ENCODE measurements at places on chromosomes 3 and 15.
A peak's percentile ranks its signal among the peaks of the same experiment; 100 is the strongest.

GRCh38 chr3:38370861-38371260 lies 24.3 kb downstream of the XYLB start:
- no peak for DNase-seq

DNA sequence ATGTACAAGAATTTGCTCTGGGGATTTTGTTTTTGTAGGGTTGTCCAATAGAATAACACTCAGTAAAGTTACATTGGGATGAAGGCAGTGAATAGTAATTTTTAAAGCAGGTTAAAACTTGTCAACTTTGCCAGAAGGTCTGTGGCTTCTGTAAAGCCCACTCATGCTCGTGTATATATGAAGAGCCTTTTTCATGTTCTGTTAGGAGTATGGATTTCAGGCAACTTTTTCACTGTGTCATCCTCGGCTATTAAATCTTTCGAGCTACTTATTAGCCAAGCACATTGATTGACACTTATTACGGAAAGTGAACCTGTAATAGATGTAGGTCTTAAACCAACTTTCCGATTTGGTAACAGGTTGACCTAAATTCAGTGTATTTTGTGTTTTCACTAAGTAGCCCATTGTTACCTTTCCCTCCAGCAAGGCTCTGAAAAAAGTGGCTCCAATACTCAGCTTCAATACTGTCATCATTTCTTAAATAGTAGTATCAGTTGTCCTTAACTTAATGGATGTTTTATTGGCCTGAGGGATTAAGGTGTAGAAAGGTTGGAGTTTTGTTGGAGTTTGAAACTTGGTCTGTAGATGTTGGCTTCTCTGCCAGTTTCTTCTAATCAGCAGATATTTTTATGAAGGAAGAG lies 1.7 kb downstream of the PAK2 start:
- no peak for DNase-seq

- DNase-seq = no peak
Measured at GRCh38 chr3:12993517-12994356, 79.5 kb downstream of the IQSEC1 start.

GRCh38 chr15:74913041-74913440 lies 6.4 kb upstream of the FAM219B start:
- DNase-seq = no peak

- DNase-seq = no peak
Measured at GRCh38 chr3:168081856-168082255, 13.9 kb downstream of the GOLIM4 start.

DNA sequence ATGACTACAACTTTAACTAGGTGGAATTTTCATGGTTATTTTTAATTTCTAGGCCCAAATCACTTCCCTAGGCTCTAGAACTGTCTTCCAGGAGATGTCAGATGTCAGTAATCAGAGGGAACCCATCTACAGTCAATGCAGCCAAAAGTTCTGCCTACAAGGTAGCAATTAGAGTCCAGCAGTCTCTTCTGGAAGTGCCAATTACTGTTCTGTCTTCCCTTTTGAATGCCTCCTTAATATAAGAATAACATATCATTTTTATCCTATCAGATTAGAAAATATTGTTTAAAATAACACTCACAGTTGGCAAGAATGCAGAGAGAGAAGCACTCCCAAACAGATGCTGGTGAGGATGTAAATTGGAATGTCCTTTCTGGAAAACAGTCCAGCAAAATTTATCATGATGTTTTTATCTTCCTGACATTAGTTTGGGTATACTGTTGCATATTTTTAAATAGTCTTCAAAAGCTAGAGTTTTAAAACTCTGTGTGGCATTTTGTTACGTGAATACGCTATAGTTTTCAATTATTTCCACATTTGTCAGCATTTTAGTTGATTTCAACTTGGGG lies 543.7 kb downstream of the FHIT start:
- no peak for DNase-seq

- no peak for DNase-seq
Measured at GRCh38 chr15:29938361-29939335, 116.4 kb upstream of the TJP1 start.

GRCh38 chr3:150582620-150583019 lies 20.5 kb upstream of the SELENOT start:
- DNase-seq = peak; percentile 7

DNA sequence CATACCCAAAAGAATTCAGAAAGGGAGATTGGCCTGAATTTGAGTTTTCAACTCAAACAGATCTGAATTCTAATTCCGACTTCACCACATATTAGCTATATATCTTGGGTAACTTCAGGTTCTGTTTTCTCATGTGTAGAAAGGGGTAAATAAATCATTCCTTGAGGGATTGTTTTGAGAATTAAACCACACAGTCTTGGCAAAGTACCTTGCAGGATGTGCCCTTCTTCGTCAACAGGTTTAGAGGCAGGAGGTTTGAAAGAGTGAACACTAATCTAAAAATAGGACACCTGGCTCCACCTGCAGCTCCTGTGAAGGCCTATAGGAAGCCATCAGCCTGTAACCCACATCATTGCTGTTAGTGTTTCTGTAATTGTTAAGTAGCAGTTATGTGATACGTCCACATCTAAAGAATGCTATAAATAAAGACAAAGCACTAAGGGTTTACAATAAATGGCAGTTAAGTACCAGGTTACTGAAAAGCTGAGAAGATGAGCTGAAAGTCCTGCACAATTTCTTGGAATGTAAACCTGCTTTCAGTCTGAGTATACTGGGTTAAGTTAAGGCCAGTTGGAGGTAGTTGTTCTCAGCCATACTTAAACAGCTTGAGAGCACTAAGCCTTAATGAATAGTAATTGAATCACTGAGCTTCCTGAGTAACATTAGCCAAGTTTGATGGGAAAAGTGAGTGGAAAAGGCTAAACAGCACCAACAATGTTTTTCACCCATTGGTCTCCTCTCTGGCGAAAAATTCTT lies 6.0 kb downstream of the CCDC80 start:
- DNase-seq = no peak

GRCh38 chr15:68205954-68206539 lies 915 bp upstream of the CALML4 start:
- DNase-seq = no peak

- no peak for DNase-seq
Measured at GRCh38 chr3:53353202-53353601, 5.9 kb upstream of the DCP1A start.

GRCh38 chr3:160564258-160564911 lies 986 bp downstream of the KPNA4 start:
- no peak for DNase-seq

DNA sequence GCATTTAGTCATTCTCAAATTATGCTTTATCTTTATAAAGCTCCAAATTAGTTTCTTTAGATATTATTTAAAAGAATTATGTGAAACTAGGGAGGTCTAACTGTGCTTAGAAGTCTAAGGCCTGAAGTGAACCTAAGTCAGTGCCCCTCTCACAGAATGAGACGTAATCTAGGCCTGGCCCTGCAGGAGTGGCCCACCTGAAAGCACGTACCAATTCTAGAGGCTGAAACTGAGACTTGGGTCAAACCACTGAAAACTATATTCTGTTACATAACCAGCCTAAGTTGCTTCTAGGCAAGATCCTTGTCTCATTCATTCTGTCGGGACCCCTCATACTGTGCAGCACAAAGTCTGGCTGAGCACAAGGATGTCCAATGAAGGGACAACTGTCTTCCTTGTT lies 143.7 kb downstream of the ISL2 start:
- DNase-seq = no peak

DNA sequence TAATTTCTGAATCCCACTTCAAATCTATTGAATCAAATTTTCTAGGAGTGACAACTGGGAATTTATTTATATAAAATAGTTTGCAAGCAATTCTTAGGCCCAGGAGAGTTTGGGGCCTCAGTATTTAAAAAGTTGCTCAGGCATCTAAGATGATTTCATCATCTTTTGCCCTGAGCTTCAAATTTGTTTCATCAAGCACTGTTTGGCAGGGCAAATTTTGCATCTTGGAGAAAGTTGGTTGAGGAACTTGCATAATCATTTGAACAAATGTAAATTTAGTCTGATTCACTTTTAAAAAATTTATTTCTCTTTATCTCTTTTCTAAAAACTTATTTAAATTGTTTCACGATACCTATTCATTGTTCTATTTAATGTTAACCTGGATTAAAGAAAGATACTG lies 702.8 kb downstream of the SI start:
- DNase-seq = no peak

- no peak for DNase-seq
Measured at GRCh38 chr15:25900431-25900830, 37.3 kb upstream of the ATP10A start.

- no peak for DNase-seq
Measured at GRCh38 chr15:48153526-48153925, 24.6 kb downstream of the MYEF2 start.

GRCh38 chr3:108209579-108209978 lies 12.6 kb downstream of the IFT57 start:
- no peak for DNase-seq

- no peak for DNase-seq
Measured at GRCh38 chr3:46484388-46484787, 13.4 kb upstream of the RTP3 start.

GRCh38 chr15:31337352-31338031 lies 10.9 kb downstream of the KLF13 start:
- no peak for DNase-seq

- DNase-seq = no peak
Measured at GRCh38 chr3:86168512-86168911, 822.4 kb downstream of the VGLL3 start.

- no peak for DNase-seq
Measured at GRCh38 chr15:101194546-101195125, 57.2 kb downstream of the CHSY1 start.

GRCh38 chr15:27527490-27528067 lies 556.6 kb downstream of the GABRG3 start:
- no peak for DNase-seq

- no peak for DNase-seq
Measured at GRCh38 chr15:39321977-39322376, 258.9 kb upstream of the THBS1 start.

DNA sequence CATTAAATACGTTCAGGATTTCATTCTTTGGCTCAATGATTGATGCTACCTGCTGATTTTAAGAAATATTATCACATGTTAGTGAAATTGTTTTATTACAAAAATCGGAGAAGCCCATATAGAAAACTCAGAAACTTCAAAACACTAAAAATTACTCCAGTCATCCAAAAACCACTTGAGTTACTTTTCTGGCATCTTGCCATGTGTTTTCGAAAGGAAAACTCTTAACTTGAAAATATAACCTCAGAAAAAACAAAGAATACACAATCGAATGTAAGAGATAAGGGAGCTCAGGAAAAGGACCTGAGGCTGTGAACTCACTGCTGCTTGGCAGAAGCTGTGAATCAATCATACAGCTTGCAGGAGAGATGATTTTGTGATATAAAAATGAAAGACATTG lies 151.3 kb upstream of the SLITRK3 start:
- DNase-seq = no peak

DNA sequence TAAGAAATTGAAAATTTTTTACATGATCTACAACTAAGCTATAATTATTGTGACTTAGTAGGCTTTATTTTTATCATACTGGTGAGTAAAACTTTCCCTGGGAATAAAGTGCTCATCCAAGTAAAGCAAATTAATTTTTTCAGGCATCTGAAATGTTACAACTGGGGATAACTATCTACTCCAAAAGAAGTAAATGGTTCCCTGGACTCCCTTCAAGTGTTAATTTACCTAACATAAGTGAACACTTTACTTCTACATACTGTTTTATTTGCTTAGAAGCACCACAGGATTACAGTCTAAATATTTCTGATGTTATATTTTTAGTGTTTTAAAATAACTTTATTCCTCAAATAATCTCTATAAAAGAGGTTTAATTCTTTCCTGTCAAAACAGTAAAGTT lies 57.8 kb downstream of the IFT57 start:
- DNase-seq = no peak

DNA sequence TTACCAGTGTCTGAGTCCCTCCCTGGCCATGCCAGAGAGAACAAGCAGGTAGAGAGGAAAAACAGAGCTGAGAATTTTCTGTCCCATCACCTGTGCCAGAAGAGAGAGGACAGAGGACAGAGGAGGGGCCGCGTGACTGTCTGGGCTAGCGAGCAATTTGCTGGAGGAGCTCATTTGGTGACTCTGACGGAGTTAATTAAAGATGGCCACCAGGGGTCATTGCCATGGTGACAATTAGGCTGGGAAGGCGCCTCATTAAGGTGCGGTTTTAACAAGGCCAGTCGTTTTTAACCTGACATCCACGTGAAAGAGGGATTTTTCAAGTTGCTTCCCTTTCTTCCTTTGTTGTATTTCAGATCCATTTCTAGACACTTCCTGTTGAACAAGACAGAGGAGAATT lies 72.4 kb downstream of the RHCG start:
- DNase-seq = no peak

- no peak for DNase-seq
Measured at GRCh38 chr3:193269343-193270028, 28.5 kb downstream of the PLAAT1 start.

Data from GM19239 (cell line).